ENCODE measurements at places on chromosomes 1 and 21. TPM values are rescaled to one million over a fixed set of nuclear protein-coding genes. Genes with fewer than 3 reads are reported as not detected.

Gene PCBP3
- total RNA-seq: 3.7 TPM

DNA sequence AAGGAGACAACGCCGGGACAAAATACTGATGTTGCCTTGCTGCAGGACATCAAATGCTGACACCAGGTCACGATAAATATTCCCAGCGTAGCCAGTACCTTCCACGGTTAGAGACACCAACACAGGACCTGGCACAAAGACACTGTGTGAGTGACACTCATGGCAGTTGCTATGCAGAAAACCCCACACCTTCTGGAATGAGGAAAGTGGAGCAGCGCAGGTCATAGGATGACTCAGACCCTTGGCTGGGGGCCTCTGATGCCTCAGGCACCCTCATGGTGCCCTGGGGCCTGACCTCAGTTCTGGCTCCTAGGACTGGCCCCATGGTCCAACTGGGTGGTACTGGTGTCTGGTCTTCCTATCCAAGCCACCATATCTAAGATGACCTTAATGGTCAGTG lies 7.0 kb downstream of the DCST2 start:
- DNase-seq: no peak

- DNase-seq: no peak
These were observed 169.1 kb downstream of the C1orf21 start for GRCh38 chr1:184555665-184556641.

DNA sequence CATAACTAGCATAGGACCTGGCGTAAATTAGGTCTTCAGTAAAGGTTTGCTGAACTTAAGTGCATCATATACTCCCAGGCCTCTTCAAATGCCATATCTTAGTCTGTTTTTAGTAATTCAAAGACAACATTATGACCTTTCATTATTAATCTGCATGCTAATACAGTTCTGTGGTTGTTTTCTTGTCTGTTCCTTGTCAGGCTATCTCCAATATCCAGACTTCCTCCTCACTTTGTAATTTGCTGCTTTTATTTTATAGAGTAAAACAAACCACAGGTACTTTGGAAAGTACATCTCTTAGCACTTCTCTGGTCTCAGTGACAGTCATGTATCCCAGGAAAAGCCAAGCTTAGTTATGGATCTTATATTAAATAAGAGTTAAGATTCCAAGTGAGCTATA lies 65.1 kb upstream of the BMP8A start:
- no peak for DNase-seq

DNA sequence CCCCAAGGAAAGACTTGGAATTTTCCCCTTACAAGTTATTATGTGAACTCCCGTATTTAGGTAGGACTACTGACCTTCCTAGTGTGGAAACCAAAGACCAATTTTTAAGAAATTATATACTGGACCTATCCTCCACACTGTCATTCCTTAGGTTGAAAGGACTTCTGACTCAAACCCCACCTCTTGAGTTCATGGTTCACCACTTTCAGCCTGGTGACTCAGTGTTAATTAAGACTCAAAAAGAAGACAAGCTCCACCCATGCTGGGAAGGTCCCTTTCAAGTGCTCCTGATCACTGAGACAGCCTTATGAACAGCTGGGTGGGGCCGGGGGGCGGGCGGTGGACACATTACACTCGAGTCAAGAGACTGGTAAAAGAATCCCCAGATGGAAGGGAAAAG lies 113.2 kb downstream of the LRRC53 start:
- DNase-seq: no peak

DNA sequence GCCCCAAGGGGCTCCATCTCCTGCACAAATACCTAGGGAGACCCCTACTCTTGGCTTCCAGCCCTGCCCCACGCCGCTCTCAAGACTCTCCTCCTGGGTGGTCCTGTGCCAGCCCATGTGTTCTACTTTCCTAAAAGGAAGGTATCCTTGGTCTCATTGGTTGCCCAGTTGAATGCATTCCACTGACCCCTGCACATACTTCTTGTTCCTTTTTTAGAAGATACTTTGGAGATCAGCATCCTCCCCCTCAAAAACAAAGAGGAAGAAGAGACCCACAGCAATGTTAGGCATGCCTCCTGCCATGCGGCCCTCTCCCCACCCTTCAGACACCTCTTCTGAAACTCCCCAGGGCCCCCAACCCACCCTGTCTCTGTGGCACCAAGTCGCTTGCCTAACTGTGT lies 4.1 kb downstream of the SLAMF9 start:
- no peak for DNase-seq

DNA sequence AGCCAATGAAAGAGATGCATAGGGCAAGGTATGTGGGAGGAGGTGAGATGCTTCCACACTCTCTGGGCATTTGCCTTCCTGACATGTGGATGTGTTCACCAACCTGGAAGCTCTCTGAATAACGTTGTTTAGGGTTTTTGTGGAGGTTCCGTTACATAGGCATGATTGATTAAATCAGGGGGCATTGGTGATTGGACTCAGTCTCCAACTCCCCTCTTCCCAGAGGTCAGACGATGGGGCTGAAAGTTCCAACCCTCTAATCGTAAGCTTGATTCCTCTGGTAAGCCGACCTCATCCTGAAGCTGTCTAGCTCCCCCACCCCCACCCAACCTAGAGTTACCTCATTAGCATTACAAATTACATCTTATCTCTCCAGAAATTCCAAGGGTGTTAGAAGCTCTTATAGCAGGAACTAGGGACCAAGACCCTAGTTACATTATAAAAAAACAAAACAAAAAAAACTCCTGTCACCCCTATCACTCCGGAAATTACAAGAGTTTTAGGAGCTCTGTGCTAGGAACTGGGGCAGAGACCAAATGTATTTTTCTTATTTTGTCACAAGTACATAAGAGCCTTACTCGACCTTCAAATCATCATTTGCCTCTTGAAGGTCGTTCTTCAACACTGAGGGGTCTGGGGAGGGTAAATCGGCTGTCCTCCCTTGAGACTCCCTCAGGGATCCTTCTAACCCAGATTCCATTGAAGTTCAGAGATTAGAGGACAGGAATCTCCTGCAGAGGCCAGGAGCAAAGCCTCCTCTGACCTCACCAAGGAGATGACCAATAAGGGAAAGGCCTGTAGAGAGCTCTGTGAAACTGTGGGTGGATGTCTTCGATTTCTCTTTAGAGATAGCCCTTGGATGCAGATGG lies 58.2 kb downstream of the DNTTIP2 start:
- DNase-seq: no peak

- DNase-seq: no peak
These were observed 13.5 kb upstream of the BGLAP start for GRCh38 chr1:156228501-156228900.

GRCh38 chr1:118979754-118980575 lies 8.2 kb downstream of the TBX15 start:
- DNase-seq: no peak

Measured in Right ventricle myocardium inferior (tissue), 1 donor.